ENCODE measurements at places on chromosomes 7 and 10. TPM values are rescaled to one million over a fixed set of nuclear protein-coding genes. Genes with fewer than 3 reads are reported as not detected.

Gene ACSM6
- total RNA-seq, result not detected

Gene ANKRD2
- total RNA-seq, result not detected

Gene LRRC61
- total RNA-seq, result 37.3 TPM

Gene GPR22
- total RNA-seq, result not detected

- no peak for DNase-seq
Measured at GRCh38 chr10:80540981-80541750, 3.5 kb downstream of the SH2D4B start.

GRCh38 chr10:47029181-47030009, 118.2 kb downstream of the PTPN20 start:
- no peak for DNase-seq

- no peak for DNase-seq
Measured at GRCh38 chr10:62724465-62724864, 80.1 kb upstream of the ADO start.

GRCh38 chr10:48634198-48634983, 29.5 kb upstream of the ARHGAP22 start:
- peak; percentile 39 for DNase-seq

GRCh38 chr7:84508606-84509005, 314.0 kb upstream of the SEMA3A start:
- no peak for DNase-seq

- DNase-seq, result no peak
Measured at GRCh38 chr7:46880508-46881196, 701.3 kb downstream of the TNS3 start.

GRCh38 chr7:121002048-121002756, 13.7 kb downstream of the CPED1 start:
- DNase-seq, result no peak

- DNase-seq, result no peak
Measured at GRCh38 chr7:113083132-113083815, 3.4 kb downstream of the GPR85 start.

DNA sequence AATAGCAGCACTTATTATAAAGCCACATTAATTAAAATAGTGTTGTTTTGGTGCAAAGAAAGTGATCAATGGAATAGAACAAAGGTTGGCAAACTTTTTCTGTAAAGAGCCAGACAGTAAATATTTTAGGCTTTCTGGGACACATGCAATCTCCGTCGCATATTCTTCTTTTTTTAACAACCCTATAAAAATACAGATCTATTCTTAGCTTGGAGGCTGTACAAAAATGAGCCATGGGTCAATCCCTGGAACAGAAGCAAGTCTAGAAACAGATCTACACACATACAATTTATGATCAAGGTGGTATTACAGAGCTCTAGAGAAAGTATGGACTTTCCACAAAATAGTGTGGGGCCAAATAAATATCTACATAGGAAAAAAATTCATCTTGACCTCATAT, 71.8 kb downstream of the ARHGAP21 start:
- DNase-seq, result no peak

- DNase-seq, result no peak
Measured at GRCh38 chr7:147279514-147279913, 1162.9 kb downstream of the CNTNAP2 start.

DNA sequence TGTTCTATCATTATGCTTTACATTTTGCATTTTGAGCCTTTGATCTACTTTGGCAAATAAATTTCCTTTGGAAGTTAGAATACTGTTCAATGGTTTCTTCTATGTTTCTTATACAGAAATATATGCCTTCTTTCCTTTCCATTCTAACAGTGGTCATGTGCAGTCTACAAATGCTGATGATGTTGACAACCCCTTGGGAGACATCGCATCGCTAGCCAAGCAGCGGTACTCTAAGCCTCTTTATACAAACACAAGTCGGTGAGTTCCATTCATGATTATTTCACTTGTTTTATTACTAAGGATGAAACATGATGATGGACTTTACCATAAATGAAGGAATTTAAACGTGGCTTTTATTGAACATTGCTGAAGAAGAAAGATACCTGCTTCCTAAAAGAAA, 48.1 kb upstream of the ZPBP start:
- no peak for DNase-seq

- DNase-seq, result no peak
Measured at GRCh38 chr7:1729773-1730172, 59.7 kb downstream of the ELFN1 start.

DNA sequence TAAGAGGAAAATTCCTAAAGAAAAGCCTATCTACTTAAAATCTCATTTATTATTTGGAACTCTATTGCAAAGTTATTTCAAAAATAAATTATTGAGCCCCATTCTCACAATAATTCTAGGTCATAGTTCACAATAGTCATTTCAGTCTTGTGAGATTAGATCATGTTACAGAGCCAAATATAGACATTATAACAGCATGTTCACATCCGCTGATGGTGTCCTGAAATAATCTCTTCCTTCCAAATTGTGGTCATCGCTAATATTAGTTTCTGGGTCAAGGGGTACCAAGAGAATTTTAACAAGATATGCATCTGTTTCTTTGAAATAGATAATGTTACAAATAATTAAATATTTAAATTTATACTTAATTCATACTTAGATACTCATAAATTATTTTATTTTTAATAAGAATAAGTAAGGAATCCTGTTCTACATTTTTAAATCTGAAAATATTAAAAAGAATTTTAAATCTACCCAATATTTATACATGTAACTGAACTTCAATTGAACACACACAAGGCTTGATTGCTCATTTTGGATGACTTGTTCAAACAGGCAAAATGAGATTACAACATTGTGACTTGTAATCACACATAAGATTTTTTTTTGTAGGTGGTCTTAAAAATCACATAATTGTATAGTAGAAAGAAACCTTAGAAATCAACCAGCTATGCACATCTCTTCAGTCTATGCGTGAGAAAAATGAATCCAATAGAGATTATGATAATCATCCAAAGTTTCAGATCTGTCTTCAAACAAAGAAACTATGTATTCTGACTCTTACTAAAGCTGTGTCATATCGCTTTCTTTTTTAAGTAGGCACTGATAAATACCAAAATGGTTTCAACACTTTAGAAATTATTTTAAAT, 13.1 kb downstream of the GNAT3 start:
- no peak for DNase-seq

- no peak for DNase-seq
Measured at GRCh38 chr10:115093286-115093775, at the start of gene ATRNL1. Gene ATRNL1 (plus strand): TSS chr10:115093365. CDS start chr10:115093751, 386 bp downstream.

DNA sequence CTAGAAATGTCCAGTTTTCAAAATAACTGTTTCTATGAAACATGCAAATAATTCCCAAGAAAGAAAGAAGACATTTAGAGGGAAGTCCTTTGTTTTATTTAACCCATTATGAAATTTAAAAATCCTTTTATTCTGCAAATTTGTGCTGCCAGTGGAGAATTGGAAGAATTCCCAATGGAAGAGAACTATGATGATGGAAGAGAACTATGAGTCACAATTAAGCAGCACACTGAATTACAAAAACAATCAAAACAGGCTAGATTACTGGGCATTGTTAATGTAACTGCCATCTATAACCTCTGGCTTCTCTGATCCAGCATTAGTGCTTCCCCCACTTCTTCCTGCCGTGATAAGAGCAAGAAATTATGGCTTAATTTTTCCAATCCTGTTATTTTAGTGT, 126.2 kb upstream of the FEZF1 start:
- no peak for DNase-seq

Measured in activated T-cell treated with anti-CD3 and anti-CD28 coated beads, Interleukin-2, amount 50 U/mL, for 72 hours (primary cell).